Astrocyte of the spinal cord (primary cell): ENCODE measurements at places on chromosomes 5 and 9.

DNA sequence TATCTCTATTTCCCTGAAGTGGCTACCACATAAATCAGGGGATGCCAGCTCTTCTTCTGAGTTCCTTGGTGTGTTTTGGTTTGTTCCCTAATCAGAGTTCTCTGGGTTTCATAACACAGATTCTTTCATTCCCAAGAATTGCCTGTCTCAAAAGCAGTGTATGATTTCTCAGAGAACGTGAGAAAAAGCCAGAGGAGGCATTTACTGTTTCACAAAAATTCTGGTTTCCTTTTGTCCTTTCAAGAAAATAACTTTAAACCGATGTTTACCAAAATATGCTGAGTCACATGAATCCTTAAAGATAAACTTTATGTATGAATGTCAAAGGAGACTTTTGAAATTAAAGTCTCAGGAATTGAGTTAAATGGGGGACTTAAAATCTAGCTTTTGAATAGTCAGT lies 314.3 kb downstream of the EBF1 start:
- no peak for DNase-seq

GRCh38 chr9:72618811-72619210 lies 97.4 kb downstream of the TMC1 start:
- DNase-seq = no peak

DNA sequence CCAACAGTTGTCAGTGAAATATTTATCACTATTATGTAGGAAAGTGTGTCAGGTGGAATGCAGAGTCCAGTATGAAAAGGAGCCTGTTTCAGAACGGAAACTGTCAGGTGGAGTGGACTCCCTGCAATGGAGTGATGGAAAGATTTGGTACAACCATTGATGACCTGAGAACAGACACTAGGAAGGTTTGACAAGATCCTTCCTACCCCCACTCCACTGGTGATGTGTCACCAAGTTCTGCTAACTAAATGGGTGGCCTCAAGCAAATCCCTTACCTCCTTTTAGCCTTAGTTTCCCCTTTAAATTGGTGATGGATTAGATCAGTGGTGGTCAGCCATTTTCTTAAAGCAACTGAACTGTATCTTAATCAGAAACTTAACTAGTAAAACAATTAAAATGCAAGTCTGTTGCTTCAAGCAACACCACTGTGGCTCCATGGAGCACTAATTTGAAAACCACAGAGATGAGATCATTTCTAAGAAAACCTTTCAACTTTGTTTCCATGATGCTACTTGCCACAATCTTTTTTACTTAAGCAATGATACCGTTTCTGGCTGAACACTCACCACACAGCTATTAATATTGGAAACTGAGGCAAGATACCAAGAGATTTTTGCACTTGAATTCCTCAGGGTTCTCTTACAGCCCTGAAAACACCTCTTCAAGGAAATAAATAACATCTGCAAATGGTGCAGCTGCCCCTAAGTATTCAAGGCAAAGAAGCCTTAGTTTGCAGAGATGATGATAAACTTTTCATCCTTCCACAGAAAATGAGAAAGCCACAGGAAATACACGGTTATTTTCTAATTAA lies 140.6 kb downstream of the ERCC6L2 start:
- peak; percentile 42 for DNase-seq

- no peak for DNase-seq
These were observed 6.7 kb downstream of the CORO2A start for GRCh38 chr9:98185611-98186171.

DNA sequence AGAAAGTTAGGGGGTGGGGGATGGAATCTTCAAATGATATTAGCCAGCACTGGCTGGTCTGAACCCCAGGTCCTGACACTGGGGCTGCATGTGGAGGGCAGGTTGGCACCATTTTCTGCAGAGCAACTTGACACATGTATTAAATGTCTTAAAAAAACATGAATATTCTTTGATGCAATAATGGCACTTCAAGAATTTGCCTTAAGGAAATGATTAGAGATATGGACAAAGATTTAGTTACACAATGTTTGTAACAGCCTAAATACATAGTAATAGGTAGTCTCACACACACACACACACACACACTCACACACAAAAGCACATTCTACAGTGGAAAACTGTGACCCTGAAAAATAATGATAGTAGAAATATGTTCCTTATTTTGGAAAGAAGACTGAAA lies 3.6 kb downstream of the SVEP1 start:
- no peak for DNase-seq

GRCh38 chr5:155082401-155082800 lies 68.8 kb downstream of the KIF4B start:
- DNase-seq = peak; percentile 50

DNA sequence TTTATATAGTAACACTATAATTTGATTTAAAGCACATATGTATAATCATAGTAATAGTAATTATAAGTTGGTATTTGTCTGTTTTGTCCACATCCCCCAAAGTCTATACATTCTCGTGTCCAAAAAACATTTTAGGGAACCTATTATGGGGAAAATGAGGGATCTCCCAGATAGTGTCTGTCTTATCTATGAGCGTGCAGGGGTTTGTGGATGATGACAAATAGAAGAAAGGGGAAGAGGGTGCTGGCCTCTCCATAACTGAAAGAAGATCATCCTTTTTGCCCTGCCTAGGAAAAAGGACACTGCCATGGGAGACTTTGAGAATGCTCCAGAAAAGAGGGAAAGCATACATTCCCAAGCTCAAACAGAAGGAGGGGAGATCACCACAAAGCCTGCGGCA lies 45.3 kb downstream of the C5orf22 start:
- no peak for DNase-seq

DNA sequence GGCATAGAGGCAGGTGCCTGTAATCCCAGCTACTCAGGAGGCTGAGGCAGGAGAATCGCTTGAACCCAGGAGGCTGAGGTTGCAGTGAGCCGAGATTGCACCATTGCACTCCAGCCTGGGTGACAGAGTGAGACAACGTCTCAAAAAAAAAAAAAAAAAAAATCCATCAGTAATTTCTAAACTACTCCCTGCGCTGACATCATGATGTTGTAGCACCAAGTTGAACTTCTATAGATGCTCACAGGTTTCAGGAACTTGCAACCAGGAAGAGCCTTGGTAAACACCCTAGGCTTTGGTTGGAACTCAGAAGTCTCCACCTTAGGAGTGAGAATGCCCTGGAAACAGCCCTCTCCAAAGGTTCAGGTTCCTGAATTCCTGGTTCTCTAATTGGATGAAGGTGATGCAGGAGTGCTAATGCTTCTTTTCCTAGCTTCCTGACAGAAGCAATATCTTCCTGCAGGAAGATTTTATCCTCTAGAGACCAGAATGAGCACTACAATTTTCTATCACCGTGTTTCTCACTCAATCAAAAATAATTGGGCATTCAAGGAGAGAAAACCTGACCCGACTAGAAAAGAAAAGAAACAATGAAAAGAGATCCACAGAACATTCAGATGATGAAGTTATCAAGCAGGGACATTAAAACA lies 469.6 kb downstream of the GADD45G start:
- no peak for DNase-seq

DNA sequence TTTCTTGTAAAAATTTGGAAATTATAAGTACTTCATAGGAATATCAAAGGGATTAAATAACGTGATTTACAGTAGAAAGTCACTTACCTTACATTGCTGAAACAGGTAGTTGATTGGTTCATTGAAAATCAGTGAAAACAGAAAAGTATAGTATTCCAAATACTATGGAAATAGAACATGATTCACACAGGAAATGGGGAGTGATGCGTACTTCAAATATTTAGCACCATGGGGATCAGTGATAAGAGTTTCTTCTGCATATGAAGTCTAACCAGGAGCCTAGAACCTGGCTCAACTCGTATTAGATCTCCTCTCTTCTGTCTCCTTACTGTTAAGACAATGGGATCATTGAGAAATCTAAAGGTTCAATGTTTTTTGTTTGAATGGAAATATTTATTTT lies 133.3 kb downstream of the FAM174A start:
- DNase-seq = peak; percentile 54

- DNase-seq = no peak
These were observed 36.8 kb upstream of the C5orf58 start for GRCh38 chr5:170195961-170196360.

- DNase-seq = no peak
These were observed 23.6 kb upstream of the CCDC112 start for GRCh38 chr5:115320006-115320405.

DNA sequence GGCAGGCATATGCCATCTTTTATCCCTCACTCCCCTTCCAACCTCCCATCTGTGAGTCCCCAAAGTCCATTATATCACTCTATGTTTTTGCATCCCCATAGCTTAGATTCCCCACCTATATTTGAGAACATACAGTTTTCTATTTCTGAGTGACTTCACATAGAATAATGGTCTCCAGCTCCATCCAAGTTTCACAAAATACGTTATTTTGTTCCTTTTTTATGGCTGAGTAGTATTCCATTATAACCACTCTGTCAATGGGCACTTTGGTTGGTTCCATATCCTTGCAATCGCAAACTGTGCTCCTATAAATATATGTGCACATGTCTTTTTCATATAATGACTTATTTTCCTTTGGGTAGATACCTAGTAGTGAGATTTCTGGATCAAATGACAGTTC lies 178.6 kb downstream of the GAS1 start:
- DNase-seq = no peak

DNA sequence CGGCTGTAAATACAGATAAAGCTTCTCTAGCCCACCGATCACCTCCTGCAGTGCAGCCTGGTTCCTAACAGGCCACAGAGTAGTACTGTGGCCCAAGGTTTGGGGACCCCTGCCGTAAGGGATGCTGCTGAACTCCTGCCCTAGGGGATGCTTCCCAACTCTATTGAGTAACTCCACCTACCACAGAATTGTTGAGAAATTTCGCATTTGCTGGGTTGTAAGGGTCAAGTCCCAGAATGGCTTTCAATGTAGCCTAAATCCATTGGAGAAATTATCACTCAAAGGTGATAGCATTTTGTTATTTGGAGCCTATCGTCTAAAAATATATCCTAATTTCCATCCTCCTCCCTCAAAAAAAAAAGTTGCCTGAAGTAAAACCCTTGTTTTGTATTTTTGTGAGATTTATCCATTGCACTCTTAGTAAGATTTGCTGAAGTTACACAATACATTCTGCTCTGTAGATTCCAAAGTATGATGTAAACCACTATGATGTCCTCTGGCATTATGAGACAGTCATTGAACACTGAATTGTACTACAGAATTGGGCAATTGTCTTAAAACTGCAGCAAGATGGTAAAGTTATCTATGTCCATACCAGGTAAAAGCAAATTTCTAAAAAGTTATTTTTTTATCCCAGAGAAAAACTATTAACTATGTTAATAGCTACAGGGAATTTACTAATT lies 14.0 kb downstream of the ACTBL2 start:
- DNase-seq = peak; percentile 43

DNA sequence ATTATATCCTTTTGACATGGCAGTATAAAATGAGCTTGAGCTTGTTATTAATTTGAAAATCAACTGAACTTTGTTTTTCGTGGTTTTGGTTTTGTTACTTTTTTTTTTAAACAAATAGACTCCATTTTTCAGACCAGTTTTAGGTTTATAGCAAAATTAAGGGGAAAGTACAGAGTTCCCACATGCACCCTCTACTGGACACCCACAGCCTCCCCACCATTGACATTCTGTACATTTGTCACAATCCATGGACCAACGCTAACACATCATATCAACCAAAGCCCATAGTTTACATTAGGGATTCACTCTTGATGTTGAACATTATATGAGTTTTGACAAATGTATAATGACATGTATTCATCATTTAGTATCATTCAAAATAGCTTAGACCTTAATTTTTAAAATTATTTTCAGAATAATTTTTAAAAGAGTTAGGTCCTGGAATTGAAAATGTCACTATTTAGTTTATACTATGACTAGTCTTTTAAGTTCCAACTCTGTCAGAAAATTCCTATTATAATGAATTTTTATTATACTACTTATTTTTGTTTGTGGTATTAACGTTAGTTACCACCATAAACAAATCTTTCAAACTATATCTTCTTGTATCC lies 35.3 kb upstream of the JMY start:
- DNase-seq = no peak

GRCh38 chr5:166031926-166032325 lies 2259.5 kb upstream of the WWC1 start:
- DNase-seq = no peak

- DNase-seq = no peak
These were observed 71.5 kb downstream of the PRLR start for GRCh38 chr5:35158622-35159369.

DNA sequence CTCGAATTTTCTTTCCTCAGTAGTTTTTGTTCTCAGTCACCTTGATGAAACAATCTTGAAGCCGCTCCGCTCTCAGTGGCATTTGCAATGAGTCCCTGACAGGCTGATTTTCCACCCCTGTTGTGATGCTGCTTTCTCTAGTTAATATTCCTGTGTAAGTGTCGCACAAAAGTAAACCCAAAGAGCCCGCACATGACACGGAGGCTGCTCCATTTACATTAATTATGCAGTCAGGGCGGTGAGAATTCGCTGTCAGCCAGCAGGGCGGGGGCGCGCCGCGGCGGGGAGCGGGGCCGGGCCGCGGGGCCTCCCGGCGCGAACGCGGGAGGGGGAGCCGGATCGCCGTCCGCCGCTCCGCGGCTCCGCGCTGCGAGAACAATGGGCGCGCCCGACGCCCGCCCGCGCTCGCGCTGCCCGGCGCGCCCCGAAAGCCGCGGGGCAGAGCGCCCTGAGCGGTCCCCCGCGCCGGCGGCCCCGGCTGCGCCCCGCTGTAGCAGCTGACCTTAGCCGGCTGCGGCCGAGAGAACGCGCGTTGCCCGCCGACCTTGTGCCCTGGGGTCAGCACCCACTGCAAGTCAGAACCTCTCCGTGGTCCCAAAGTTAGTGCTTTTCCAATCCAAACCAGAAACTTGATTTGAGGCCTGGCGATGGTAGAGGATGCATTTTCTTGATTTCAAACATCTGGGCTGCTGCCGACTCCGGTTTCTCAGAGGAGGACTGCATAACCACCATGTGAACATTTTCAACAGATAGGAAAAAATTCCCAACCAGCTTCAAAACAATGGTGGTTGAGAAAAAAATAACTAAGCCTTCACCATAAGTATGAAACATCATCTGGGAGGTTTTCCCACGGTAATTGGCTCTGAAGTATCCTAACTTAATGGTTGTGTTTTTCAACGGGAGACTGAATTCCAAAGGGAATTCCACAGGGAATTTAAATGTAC lies 142.6 kb downstream of the PBX3 start:
- peak; percentile 57 for DNase-seq

DNA sequence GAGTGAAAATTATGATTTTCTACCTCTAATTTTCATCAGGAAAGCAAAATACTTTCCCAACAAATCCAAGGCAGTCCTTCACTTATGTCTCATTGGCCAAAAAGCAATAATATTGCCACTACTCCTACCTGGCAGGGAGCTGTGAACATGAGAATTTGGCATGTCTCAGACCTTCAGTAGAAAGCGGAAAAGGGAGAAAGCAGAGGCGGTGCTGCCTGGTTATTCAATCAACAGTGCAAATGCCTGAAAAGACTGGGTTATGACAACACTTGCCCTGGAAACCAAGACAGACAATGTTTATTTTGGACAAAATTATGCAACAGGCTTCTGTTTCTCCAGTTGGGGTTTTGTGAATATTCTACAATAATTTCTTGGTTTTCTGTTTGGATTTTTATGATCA lies 194.4 kb downstream of the TAF11L14 start:
- peak; percentile 43 for DNase-seq

- no peak for DNase-seq
These were observed 140.3 kb downstream of the RASEF start for GRCh38 chr9:82922686-82923085.

GRCh38 chr9:100033877-100034551 lies 64.8 kb downstream of the ERP44 start:
- no peak for DNase-seq
